Left renal cortex interstitium (tissue), 4 donors: ENCODE measurements at places on chromosomes 7 and 10. TPM values are rescaled to one million over a fixed set of nuclear protein-coding genes. Genes with fewer than 3 reads are reported as not detected.

DNA sequence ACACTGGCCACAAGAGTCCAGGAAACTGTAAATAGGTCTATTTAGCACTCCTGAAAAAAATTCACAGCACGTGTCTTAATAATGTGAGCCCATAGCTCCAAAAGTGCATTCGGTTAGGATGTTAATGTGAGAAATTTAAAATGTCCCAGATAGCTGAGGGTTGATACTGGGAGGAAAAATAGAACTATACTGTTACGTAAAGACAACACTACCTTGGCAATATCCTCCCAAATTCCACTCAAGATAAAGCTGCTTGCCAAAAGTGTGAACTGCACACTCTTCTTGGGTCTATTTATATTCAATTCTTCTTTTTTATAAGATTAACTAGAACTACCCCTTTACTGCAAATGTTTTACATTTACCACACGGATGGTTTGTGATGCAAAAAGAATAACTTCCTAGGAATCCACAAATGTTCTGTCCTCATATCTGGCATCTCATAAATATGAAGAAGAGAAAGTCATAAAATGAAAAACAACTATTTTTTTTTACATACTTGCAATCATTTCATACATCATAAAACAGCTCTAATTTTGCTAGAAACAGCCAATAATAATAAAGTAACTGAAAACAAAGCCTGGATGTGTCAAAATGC, 10.4 kb downstream of the RAB11FIP2 start:
- DNase-seq, result no peak

Gene CUL1
- polyA plus RNA-seq, result 57.7 TPM

- no peak for DNase-seq
These were observed 17.2 kb downstream of the SGPL1 start for GRCh38 chr10:70832852-70833528.

Gene PRPS1L1
- polyA plus RNA-seq, result 0.11 TPM

Gene GIMAP2
- 10.1 TPM for polyA plus RNA-seq

DNA sequence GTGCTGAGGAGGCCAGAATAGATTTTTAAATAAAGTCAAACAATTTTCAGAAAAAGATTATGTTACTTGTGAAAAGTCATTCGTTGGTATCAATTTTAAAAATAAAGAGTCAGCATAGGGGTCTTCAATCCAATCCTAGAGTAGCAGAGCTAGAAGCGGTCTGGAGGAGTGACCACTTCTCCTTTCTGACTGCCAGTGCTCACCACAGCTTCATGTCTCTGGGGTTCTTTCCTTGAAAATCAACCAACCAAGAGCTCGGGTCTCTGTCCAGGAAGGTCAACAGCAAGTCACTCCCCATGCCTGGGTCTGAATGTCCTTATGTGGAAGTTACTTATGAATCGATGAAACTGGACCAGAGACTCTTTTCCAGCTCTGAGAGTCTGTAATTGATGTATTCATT, 14.3 kb downstream of the PTPRN2 start:
- DNase-seq, result no peak

Gene EVX1
- polyA plus RNA-seq, result 0.06 TPM

DNA sequence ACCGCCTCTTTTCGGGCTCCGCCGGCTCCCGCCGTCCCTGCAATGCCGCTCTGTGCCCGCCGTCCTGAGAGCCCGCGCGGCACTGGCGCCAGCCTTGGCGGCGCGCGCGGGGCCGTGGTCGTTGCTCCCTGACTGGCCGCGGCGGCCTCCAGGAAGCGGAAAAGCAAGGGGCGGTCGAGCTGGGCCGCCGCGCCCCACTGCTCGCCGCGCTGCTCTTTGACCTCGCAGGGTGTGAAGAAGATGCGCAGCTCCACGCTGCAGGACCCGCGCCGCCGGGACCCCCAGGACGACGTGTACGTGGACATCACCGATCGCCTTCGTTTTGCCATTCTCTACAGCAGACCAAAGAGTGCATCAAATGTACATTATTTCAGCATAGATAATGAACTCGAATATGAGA, at the start of gene CDC14C:
TSS of gene CDC14C (plus strand) at position 115 of the 400 bp plus-strand sequence. CDS start at position 241, 126 bp downstream.
- no peak for DNase-seq

Gene CUBN
- 178 TPM for polyA plus RNA-seq

Gene CH25H
- 0.21 TPM for polyA plus RNA-seq

DNA sequence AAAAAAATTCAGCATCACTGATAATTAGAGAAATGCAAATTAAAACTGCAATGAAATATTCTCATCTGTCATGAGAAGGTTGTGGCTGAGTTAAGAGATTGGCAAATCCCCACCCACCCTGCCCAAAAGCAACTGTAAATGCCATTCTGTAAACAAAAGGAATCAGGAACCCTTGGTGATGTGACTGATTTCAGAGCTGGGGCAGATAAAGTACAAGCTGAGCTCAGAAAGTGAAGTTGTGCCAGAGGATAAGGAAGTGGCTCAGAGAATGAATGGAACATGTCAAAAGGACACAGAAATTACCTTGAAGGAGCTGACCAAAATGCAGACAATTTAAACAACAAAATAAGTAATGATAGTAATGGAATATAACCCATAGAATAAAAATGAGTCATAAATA, 32.7 kb upstream of the ARMS2 start:
- no peak for DNase-seq

- no peak for DNase-seq
These were observed 66.6 kb downstream of the MAGI2 start for GRCh38 chr7:79386688-79387422.

GRCh38 chr7:151416112-151416940, 6.5 kb upstream of the WDR86 start:
- DNase-seq, result no peak

Gene ASAH2
- polyA plus RNA-seq, result 3.7 TPM

DNA sequence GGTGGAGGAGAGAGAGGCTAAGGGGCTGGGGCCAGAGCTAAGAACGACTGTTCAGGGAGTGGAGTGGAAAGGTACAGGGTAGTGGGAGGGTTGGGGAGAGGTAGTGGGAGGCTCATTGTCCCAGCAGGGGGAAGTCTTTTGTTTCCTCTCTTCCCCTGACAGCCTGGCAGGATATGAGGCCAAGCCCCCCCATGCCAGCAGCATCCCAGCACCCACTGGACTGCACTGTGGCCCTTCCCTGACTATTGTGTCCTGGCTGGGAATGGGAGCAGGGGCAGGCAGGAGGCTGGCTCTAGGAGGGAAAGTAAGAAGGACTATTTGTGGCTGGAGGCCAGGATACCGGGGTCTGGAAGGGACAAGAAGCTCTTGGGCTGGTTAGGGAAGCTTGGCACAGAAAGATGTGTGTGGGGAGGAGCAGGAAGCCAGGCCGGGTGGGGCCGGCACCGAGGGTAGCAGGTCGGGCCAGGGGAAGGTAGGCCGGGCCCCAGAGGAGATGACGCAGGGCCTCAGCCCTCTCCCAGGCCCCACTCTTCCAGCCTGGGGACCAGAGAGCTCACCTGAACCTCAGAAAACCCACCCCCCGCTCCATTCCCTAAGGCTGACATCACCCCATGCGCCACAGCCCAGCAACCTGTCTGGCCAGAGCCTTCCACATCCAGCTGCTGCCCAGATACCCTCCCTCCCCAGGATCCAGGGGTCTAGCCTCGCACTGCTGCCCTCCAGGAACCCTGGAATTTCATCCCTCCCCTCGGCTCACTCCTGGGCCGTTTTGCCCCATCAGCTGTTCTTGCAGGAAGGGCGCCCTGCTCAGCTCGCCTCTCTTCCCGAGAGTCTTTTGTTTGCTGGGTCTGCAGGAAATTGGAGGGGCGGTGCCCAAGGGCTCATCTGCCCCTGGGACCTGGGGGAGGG, 8.8 kb upstream of the EPHB4 start:
- no peak for DNase-seq

Gene NPFFR1
- polyA plus RNA-seq, result 0.13 TPM

Gene ANKRD7
- polyA plus RNA-seq, result 3.3 TPM

GRCh38 chr7:123787220-123788007, 38.6 kb upstream of the WASL start:
- DNase-seq, result no peak

Gene HABP2
- polyA plus RNA-seq, result 1.6 TPM

GRCh38 chr10:86034710-86035109, 331.9 kb downstream of the GRID1 start:
- no peak for DNase-seq

DNA sequence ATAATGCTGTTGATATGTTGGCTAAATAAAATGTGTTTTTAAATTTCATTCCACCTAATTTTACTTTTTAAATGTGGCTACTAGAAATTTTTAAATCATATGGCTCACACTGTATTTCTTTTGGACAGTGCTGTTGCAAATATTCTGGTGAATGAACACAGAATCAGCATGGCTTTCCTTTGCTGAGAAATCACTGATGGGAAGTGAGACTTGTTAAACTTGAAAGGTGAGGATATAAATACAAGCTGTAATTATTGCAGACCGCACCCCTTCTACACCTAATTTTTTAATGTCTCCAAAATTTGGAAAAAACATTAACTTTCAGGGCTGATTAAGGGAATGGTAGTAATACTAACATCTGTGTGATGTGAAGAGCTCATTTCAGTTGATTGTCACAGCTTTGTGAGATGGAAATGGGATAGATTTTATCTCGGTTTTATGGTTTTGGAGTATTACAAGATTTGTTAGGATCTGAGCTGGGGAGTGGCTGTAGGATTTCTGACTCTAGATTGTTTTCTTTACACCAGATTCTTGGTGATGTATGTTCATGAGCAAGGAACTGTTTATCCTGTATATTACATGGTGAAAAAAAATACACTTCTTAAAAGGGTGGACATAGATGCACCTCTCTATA, 1.3 kb downstream of the MIOS start:
- DNase-seq, result no peak

DNA sequence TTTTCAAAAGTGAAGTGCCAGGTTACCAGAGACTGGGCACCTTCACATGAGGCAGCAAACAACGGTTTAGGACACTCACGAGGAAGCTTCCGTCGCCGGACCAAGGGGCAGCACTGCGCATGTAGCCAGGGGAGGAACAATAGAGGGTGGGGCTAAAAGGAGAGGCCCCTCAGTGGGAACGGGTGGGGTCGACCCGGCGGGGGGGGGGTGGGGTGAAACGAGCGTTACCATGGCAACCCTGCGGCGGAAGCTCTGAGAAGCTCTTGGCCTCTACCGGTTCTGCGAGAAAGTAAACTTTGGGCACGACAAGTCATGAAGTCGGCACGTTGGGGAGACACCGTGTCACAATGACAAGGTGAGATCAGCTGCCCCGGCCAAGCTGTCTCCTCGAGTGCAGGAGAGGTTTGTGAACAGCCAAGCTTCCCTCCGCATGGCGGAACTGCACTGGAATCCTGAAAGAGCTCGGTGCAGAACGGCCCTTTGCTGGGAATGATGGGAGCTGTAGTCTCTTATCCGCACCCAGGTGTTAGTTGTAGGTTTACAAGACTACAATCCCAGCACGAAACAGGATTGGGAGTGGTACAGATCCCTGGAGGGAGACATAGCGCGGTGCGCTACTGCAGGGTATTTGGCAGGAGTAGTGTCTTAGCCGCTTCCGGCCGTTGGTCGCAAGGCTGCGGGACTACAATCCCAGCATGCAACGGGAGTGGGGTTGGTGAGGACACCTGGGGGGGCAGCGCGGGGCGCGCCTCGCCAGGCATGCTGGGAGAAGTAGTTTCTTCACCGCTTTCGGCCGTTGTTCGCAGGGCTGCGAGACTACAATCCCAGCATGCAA, 72.8 kb upstream of the ZNF722 start:
- no peak for DNase-seq

Gene CACNB2
- polyA plus RNA-seq, result 2.4 TPM

- DNase-seq, result no peak
These were observed 48.2 kb downstream of the COL26A1 start for GRCh38 chr7:101410743-101411507.

Gene SORBS1
- polyA plus RNA-seq, result 29.9 TPM

Gene KLF14
- polyA plus RNA-seq, result 0.82 TPM

Gene MCM7
- 160 TPM for polyA plus RNA-seq

- DNase-seq, result no peak
These were observed 11.8 kb upstream of the RRP12 start for GRCh38 chr10:97412891-97413304.

DNA sequence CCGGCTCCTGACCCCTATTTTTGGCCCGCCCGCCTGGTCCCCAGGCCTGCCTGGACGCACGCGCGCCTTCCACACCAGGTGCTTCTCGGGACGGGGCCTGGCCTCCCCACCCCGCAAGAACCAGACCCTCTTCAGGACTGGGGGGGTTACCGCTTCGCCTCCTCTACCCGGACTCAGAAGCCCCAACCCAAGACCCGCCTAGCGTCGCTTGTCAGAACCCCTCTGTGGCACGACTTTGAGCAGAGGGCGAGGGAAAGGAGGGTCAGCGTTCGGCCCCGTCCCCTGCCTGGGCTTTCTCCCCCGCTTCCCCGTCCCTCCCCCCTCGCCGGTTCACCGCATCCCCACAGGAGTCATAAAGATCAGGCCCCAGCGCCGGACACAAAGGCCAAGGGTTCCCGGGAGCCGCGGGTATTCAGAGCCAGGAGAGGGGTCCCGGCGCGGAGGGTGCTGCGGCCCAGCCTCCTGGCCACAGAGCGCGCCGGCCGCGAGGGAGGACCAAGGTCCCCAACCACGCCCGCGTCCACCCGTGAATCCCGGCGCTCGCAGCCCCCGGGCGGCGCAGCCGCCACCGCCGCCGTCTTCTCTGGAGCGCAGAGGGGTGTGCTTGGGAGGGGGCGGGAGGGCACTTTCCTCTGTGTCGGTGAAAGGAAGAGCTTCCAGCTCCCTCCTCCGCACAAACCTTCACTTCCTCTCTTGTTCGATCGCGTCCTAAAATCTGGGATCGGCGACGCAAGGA, 351.9 kb downstream of the DNAJB6 start:
- no peak for DNase-seq

DNA sequence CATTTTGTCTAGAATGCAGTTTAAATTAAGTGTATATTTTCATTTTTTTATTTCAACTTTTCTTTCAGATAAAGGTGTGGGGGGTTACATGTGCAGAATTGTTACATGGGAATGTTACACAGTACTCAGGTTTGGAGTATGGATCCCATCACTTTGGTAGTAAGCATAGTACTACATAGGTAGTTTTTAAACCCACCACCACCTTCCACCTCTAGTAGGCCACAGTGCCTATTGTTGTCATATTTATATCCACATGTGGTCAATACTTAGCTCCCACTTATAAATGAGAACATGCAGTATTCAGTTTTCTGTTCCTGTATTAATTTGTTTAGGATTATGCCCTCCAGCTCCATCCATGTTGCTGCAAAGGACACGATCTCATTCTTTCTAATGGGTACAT, 200.6 kb downstream of the CCDC7 start:
- DNase-seq, result no peak

GRCh38 chr7:5711409-5711808, 70.1 kb downstream of the RNF216 start:
- no peak for DNase-seq

DNA sequence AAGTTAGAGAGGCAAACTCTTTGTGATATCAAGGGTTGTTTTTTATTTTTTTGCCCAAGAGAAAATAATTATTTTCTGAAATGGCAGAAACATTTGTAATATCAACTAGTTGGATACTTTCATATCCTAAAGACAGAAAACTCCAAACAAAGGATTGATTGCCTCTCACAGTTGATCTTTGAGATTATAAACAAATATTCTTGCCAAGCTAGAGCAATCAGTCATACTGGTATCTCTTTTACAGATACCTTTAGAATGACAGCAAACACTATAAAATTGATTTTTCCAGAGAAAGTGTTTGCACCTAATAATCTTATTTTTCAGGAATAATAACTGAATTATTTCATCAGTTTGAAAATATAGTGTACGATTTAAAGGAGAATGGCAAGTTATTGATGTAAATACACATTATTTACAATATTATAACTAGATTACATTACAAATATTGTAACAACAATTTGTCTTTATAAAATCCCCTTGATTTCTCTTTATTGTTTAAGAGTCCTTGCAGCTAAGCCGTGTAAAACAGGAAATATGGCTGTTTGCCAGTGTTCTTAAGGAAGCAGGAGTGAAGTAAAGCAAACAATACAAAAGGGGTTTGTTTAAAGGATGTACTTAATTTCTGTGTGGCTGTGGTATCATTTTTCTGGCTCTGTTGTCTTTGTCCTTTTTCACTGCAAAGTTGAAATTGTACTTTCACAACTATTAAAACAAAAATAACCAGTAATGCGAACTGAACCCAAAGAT, 58.4 kb downstream of the MAPK8 start:
- DNase-seq, result peak; percentile 20

Gene HYAL4
- 0.08 TPM for polyA plus RNA-seq
